ENCODE measurements at places on chromosomes 1 and 21.

DNA sequence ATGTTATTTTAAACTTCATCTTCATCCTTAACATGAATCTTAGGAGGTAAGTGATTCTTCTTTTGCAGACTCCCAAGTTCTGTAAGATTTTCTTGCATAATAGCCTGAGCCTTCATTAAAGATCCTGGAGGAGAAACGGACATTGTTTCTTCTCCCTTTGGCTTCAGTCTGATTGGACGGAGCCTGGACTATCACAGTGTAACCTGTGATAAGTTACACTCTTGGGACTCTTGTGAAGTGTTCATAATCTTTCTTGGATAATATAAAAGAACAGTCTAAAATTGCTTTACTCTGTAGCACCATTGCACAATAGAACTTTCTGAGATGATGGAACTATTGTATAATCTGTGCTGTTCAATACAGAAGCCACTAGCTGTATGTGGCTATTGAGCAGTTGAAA lies 244.8 kb downstream of the DNM3 start:
- DNase-seq = no peak

DNA sequence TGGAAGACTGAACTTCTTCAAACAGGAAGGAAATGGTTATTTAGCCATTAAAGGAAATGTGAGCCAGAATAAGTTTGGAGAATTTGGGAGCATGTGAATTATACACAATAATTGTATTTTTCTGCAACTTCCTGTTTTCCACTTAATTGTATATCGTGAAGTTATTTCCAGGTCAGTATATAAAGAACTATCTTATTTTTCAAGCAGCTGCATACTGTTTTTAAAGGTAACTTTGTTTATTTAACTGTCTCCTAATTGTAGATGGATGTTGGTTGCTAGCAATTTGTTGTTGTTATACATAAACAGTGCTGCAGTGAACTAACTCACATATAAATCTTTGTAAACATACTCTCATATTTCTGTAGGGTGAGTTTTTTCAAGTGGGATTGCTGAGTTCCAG lies 180.3 kb downstream of the HLX start:
- no peak for DNase-seq

GRCh38 chr21:36126208-36126565 lies 8.7 kb upstream of the CBR3 start:
- no peak for DNase-seq

GRCh38 chr1:206491616-206492015 lies 15.7 kb upstream of the RASSF5 start:
- DNase-seq = no peak

- no peak for DNase-seq
These were observed 106.0 kb upstream of the SLC44A3 start for GRCh38 chr1:94714152-94714551.

GRCh38 chr1:88680471-88680870 lies 3.6 kb upstream of the PKN2 start:
- no peak for DNase-seq

GRCh38 chr1:89274411-89274857 lies 1.8 kb upstream of the GBP5 start:
- peak; percentile 67 for DNase-seq

- DNase-seq = peak; percentile 43
These were observed 291.2 kb downstream of the PTPRC start for GRCh38 chr1:198929961-198930599.

DNA sequence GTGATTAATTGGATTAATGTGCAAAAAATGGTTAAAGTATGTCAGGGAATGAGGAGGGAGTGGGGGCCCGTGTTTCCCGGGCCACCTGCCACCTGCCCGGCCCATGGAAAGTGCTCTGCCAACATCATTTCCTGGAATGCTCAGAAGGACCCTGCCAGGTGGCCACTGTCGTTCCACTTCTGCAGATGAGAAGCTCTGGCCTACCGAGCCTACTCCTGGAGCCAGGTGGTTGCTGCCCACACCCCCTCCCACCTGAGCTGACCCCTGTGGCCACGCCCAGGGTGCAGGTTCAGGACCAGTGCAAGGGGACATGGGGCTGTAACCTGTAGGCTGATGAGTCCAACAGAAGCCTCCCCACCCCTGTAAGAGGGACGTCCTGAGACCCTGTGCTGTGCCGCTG lies 99.7 kb downstream of the PRDM16 start:
- no peak for DNase-seq

Data from CD4-positive, alpha-beta T cell treated with Interleukin-1 beta for 1 hour (primary cell).